Stimulated activated CD4-positive, alpha-beta T cell treated with anti-CD3 and anti-CD28 coated beads, Interleukin-2, amount 100 ng/mL, for 4 hours (primary cell): ENCODE measurements at places on chromosomes 11 and 22.

- DNase-seq: no peak
These were observed 135.4 kb upstream of the PLET1 start for GRCh38 chr11:112396076-112396475.

DNA sequence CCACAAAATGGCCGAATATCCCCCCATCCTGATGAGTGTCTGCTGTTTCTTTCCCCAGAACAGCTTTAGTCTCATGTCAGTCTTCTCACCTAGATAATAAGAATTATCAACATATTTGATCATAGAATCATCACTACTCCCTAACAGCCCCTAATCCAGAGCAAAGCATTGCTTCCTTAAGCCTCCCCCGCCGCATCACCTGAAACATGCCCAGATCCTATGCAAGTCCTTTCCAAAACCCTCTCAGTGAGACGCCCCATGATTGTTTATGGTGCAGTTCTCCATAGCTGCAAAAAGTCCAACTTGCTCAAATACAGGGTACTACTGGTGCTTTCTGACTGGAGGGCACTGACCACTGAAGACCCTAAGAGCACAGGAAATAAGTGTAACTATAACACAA, 20.1 kb downstream of the KCNJ1 start:
- DNase-seq: no peak

GRCh38 chr11:121437018-121437685, 15.0 kb upstream of the SORL1 start:
- DNase-seq: no peak

DNA sequence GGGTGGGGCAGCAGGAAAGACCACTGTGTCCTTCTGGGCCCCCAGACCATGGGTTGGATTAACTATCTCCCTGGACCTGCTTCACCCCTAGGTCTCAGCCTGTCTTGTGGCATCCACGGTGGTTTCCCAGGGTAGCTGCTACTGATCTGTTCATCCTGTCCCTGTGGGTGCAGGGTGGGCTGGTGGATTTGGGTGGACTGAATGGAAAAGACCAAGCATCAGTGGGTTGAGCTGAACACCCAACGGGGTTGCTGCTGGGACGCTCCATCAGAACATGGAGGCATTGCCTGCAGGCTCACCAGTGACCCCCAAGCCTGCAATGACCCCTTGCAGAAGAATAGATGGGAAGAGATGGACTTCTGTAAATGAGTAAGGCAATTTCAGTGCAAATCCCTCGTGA, 812.1 kb downstream of the TBC1D22A start:
- no peak for DNase-seq
